Epithelial cell of proximal tubule (primary cell): ENCODE measurements at places on chromosomes 2 and 18.
A peak's percentile ranks its signal among the peaks of the same experiment; 100 is the strongest.

DNA sequence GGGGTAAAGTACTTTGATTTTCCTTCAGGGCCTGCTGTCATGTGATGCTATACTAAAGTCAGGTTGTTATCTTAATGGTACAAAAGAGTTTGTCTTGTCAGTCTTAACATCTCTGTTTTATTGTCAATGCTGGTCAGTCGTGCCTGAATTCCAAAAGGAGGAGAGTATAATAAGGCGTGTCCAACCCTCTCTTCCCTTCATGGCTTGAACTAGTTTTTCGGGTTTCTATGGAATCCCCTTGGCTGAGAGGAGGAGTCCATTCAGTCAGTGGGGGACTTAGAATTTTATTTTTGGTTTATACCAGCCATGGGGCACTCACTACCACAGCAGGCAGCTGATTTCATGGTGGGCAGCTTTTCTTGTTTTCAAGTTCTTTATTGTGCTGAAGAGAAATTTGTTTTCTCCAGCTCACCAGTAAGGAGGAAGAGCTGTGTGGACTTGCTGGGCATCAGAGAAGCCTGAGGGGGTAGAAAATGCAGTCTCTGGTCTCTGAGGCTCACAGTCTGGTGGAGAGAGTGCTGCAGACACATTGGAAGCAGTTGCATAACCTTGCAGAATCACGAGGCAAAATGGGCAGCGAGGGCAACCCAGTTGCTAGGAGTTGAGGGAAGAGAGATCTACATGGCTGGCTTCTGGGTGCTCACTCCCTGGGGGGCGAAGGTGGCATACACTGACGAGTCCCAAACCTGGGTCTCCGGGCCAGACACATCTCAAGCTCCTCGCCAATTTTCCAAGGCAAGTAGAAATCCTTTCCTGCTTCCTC is 193.1 kb downstream of the ZBTB7C start:
- DNase-seq: no peak

GRCh38 chr2:165897726-165898125 is 55.9 kb downstream of the TTC21B start:
- DNase-seq: no peak

GRCh38 chr18:44709307-44710126 is 28.8 kb downstream of the SETBP1 start:
- DNase-seq: no peak

DNA sequence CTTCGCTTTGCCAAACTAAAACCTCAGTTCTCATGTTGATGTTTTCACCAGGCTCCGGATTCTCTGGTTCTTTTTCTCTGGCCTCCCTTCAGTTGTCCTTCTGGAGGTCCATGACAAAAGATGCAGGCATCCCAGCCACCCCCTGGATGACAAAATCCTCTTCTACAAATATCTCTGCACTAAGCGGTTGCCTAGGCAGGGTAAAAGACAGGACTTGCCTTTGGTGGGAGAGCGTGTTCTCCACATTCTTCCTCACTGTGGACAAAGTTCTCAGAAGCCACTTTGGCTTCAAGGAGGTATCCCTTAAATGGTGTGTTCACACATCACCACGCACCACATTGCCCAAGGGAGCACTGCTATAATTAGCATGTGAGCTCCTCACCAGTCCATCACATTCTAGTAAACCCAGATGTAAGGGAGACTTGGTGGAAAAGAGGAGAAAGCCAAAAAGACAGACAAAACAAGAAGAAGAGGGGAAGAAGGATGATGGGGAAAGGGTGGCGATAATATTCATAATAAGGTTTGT is 23.6 kb upstream of the MRPL33 start:
- DNase-seq: no peak

GRCh38 chr2:33497221-33497650 is 20.8 kb downstream of the RASGRP3 start:
- no peak for DNase-seq

- no peak for DNase-seq
These were observed 71.5 kb downstream of the SFXN5 start for GRCh38 chr2:72999729-73000725.

DNA sequence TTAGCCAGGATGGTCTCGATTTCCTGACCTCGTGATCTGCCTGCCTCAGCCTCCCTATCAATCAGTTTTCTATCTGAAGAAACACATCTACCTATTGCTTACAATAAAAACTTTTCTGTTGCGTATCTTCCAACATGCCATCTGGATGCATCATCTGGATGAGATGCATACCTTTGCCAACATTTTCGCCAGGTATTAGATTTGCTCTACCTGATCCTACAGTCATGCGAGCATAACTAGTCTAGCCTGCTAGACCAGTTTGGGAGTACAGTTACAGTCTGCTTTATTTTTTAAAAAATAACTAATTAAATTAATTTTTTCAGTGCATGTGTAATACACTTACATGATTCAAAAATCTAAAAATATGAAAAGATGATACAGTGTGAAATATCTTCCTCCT is 334.0 kb upstream of the MEX3C start:
- no peak for DNase-seq

DNA sequence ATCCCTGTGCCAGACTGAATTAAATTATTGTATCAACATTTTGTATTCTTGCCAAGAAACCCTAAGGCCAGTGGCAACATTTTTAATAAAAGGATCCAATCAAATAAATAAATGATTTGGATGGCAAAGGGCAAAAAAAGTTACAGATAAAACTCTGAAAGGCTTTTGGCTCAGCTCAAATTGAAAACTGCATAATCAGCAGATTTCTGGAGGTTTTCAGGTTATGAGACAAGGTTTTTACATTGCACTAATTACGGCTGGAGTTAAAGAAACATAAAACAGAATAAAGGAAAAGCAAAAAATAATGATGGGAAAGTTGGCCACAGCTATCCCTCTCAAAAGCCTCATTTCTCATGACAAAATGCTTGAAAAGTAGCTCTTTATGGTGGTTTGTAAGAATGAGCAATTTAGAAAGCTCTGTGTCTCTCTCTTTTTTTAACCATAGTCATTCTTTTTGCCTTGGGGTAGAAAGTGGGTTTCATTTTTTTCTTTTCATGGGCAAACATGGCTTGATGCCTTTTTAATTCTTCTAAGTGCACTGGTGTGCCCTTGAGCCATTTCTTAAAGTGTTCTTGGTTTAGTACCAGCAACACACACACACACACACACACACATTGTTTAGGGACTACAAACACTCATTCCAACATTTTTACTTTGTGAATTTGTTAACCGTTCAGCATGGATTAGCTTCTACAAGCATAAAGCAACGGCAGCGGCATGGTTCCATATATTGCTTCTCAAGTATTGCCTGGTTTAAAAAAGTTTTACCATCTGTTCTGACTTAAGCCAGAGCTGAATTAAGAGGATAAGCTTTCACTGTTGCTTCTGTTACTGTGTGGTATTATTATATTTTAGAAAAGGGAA is 747.1 kb upstream of the FSHR start:
- no peak for DNase-seq

DNA sequence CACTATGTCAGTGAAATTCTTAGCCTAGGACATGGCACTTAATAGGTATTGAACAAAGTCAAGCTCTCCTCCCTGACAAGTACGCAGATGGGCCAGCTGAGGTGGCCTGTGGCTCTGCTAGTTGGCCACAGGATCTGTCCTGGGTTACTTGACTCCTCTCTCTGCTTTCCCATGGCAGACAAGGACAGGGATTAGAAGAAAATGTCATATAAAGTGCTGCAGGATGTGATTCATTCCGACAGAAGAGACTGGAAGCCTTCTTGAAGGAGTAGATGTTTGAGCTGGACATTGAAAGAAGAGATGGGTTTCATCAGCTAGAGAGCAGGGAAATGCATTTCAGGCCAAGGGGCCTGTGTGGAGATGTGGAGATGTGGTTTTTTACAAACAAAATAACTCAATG is 46.7 kb downstream of the SMAD7 start:
- DNase-seq: no peak

- no peak for DNase-seq
These were observed 710.2 kb upstream of the SLC39A10 start for GRCh38 chr2:194946826-194947225.

DNA sequence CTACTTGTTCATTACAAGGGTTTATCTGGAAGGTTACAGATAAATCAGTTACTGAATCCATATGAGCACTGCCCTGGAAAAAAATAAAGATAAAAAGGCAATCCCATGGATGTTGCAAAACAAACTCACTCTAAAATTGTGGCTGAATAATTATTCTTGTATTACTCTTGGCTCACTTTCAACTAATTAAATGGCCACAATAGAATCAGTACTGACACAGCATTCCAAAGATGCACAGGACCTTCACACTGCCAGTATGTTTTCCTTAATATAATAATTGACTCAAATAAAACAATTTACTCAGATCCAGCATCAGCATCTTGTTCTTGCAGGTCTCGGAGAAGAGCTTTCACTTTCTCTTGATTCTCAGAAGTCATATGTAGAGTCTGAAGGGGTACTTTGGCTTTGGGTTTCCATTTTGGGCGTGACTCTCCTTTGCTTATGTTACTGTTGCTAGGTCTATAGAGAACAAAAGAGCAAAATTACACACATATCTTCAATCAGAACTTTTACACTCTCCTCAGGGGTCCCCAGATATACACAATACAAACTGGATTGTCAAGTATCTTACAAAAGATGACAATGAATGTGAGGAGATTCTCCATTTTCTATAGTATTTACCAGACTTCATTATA is 12.6 kb downstream of the DHX57 start:
- DNase-seq: peak; percentile 38

GRCh38 chr2:85584857-85585780 is 888 bp downstream of the VAMP5 start:
- DNase-seq: no peak

- DNase-seq: no peak
These were observed 1.6 kb downstream of the CHCHD5 start for GRCh38 chr2:112585873-112586464.

DNA sequence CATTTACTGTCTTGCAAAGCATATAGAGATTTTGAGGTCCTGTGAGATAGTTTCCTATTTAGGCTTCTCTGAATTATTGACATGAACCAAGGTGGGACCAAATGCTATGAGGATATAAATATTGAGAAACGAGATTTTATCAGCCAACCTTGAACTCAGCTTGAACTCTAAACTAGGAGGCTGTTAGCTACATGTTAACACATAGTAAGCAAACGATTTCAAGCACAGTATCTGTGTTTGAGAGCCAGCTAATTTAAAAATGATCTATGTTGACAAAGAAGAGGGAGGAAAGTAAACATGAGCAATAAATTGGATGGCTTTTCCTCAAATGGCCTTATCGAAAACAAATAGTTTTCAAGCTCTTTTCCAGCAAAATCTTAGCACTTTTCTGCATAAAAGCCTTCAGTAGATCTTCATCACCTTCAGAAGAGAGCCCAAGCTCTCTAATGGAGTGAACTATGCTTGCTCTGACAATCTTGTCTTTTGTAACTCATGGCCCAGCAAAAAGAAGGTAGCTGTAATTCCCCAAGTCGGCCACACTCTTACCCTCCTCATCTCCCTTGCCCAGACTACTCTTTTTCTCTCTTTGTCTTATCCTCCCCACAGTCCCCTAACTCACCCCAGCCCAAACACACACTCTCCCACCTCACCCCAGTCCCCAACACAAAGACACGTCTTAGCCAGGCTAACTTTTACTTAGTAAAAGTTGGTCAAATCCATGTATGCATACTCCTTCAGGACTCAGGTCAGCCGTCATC is 14.7 kb downstream of the CD28 start:
- no peak for DNase-seq

DNA sequence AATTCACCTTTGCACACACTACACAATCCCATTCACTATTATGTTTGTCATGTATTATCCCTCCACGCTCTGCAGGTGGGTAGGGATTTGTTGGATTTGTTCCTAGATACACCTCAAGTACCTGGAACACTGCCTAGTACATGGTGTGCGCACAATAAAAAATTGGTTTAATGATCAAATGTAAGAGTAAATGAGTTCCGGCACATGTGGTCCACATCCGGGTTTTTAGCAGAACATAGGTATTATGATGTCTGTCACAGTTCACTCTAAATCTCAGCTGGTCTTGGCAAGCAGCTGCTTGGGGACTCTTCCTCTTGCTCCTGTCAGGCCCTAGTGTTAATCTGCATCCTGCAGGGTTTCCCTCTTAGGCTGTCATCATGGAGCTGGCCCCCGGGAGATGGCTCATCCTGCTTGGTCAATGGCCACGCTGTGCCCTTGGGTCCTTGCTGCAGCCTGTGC is 21.8 kb upstream of the IL1R1 start:
- DNase-seq: no peak

GRCh38 chr2:34105006-34105767 is 506.1 kb upstream of the FAM98A start:
- DNase-seq: peak; percentile 78

- DNase-seq: no peak
These were observed 675.0 kb downstream of the IRS1 start for GRCh38 chr2:226124548-226125011.

DNA sequence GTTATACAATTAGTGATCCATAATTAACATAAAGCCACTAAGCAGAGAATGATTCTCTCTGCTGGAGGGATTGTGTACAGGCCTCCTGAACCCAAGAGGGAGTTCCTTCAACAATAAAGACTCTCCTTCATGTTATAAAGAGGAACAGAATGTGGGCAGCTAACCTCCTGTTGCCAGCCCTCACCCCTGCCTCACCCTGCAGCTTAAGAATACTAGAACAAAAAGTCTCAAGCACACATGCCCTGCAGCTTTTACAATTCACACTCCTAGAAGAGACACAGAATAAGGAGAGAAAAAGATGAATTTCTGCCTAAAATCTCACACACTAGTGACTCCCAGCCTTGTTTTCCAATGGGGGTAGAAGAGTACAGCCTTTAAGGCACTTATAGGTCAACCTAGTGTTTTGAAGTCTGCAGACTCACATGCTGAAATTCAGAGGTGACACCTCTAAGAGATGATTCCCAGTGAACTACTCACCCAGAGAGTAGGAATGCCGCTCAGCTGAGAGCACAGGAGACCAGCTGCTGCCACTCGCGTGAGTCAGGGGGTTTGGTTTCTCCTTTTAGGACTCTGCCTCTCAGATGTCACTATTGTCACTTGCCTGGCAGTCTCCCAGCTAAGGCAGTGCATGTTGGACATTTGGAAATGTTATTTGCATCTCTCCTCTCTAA is 32.5 kb upstream of the IL1RL1 start:
- DNase-seq: no peak

GRCh38 chr2:233267516-233268245 is 16.2 kb downstream of the ATG16L1 start:
- DNase-seq: no peak

DNA sequence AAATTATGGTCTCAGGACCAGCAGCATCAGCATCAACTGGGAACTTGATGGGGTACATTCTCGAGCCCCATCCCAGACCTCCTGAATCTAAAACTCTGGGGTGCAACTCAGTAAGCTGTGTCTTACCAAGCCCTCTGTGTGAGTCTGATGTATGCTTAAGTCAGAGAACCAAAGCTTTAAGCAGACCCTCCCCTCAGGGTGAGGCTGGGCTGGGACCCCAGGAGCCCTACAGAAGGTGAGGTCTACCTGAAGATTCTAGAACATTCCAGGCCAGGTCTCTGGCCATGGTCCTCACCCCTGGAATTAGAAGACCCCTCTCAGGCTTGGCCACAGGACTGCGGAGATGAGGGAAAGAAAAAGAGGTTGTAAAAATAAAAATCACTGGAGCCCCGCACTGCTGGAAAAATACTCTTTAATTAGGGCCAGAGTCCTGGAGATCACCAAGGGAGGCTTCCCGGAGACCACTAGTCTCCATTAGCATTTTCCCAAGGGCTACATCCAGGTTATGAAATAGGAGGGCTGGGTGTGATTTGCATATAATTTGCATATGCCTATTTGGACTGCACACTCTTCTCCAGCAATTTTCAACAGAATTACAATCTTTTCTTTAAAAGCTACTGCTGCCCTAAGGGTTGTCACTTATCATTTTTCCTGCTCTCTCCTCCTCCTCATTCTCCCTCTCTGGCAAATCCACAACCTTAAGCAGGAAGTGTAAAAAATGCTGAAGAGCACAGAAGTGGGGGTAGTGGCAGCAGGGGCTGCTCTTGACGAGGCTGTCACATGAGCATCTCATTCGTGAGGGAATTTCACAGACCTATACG is 100.2 kb downstream of the ZBTB7C start:
- DNase-seq: no peak
